ENCODE measurements at places on chromosomes 12 and 14. TPM values are rescaled to one million over a fixed set of nuclear protein-coding genes. Genes with fewer than 3 reads are reported as not detected.

The CLECL1 gene
- 0.47 TPM for polyA plus RNA-seq

The SLC8A3 gene
- polyA plus RNA-seq: 4.6 TPM

The MNAT1 gene
- polyA plus RNA-seq: 34.7 TPM

The ST8SIA1 gene
- 8.0 TPM for polyA plus RNA-seq

The STYK1 gene
- 0.85 TPM for polyA plus RNA-seq

The STAT2 gene
- polyA plus RNA-seq: 120 TPM

The PGAM5 gene
- polyA plus RNA-seq: 13.5 TPM

The CDKN1B gene
- 64.1 TPM for polyA plus RNA-seq

The TRIM9 gene
- 1.0 TPM for polyA plus RNA-seq

The MAP1LC3B2 gene
- 2.5 TPM for polyA plus RNA-seq

The GLIPR1L1 gene
- polyA plus RNA-seq: 0.51 TPM

The SMCO2 gene
- polyA plus RNA-seq: 0.37 TPM

The LMO3 gene
- 8.1 TPM for polyA plus RNA-seq

The CRIP2 gene
- polyA plus RNA-seq: 174 TPM

The IL31 gene
- polyA plus RNA-seq: not detected

The CLEC12A gene
- 0.93 TPM for polyA plus RNA-seq

The OTX2 gene
- polyA plus RNA-seq: not detected

The A2M gene
- 1,629 TPM for polyA plus RNA-seq

The HVCN1 gene
- 14.8 TPM for polyA plus RNA-seq

- DNase-seq: peak; percentile 68
Observed at GRCh38 chr12:81077686-81078441, at the start of gene ACSS3. Gene ACSS3, plus strand, starts transcription at chr12:81078079. Its CDS starts 42 bp downstream, at chr12:81078121.

GRCh38 chr12:131642101-131642540 lies 68.8 kb upstream of the SFSWAP start:
- DNase-seq: no peak

- no peak for DNase-seq
Observed at GRCh38 chr12:51678086-51678724, 87.2 kb downstream of the SCN8A start.

DNA sequence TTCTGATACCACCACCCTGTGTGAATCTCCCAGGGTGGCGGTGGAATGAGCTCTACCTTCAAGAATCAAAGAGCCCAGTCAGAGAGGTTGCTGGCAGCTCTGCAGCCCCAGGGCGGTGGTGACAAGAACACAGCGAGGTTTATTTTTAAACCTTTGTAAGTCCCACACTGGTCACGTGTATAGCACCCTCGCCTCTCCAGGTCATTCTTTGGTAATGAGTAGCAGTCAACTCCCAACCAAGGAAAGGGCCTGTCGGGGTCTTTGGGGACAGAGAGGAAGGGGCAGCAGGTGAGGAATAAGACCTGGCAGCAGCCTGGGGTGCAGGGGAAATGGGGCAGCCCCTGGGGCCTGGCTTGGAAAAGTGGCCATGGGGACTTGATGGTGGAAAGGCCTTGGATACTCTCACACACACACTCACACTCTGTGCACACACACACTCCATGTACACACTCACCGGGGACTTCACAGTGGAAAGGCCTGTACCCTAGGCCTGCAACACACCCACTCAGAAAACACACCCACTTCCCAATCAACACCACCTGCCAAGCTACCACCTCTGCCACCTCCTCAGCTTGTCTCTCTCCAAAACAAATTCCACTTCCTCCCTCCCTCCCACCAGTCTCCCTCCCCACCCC lies 178.6 kb downstream of the DPF3 start:
- no peak for DNase-seq

GRCh38 chr14:105456736-105457617 lies 17.6 kb upstream of the CRIP2 start:
- DNase-seq: no peak

- no peak for DNase-seq
Observed at GRCh38 chr12:13976880-13977279, 4.5 kb downstream of the GRIN2B start.

GRCh38 chr12:6195665-6196535 lies 4.3 kb upstream of the CD9 start:
- peak; percentile 77 for DNase-seq

DNA sequence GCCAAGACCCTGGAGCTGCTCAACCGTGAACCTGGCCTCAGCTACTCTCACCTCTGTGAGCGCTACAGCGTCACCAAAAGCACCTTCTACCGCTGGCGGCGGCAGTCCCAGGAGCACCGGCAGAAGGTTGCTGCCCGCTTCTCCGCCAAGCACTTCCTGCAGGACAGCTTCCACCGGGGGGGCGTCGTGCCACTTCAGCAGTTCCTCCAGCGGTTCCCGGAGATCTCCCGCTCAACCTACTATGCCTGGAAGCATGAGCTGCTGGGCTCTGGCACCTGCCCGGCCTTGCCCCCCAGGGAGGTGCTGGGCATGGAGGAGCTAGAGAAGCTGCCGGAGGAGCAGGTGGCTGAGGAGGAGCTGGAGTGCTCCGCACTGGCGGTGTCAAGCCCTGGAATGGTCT lies 9.3 kb downstream of the VRTN start:
- DNase-seq: no peak

- DNase-seq: no peak
Observed at GRCh38 chr14:94181835-94182234, 7.7 kb downstream of the PPP4R4 start.

- peak; percentile 37 for DNase-seq
Observed at GRCh38 chr12:26231921-26232320, 36.5 kb downstream of the SSPN start.

- no peak for DNase-seq
Observed at GRCh38 chr12:11633968-11634367, 15.5 kb upstream of the ETV6 start.

GRCh38 chr14:97180304-97181200 lies 383.4 kb downstream of the VRK1 start:
- DNase-seq: no peak

DNA sequence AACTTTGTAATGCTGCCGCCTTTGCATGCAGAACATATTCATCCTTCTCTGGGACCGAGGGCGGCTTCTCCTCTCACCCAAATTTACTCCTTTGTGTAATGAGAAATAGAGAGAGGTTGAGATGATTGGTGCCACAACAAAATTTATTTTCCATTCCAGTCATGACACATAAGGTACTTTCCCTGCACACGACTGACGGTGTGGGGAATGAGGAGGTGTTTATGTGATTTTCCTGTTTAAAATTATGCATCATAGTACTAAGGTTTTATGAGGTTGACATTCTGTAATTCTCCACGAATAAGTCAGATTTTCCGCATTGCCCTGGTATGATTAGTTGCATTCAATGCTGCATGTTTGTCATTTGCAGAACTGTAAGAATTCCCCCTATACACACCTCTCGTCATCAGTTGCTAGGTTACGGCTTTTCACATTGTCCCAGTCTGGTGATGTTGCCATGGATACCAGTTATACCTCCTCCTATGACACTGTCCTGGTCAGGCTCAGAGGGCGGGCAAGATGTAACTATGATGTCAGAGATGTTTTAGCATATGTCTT lies 23.1 kb downstream of the BICDL1 start:
- DNase-seq: no peak

- DNase-seq: peak; percentile 62
Observed at GRCh38 chr14:32576088-32576795, 247.1 kb downstream of the AKAP6 start.

GRCh38 chr14:25042362-25043299 lies 7.3 kb downstream of the STXBP6 start:
- peak; percentile 39 for DNase-seq

GRCh38 chr12:115776399-115776798 lies 501.1 kb downstream of the MED13L start:
- DNase-seq: no peak

GRCh38 chr12:81992461-81992860 lies 233.3 kb upstream of the PPFIA2 start:
- no peak for DNase-seq

DNA sequence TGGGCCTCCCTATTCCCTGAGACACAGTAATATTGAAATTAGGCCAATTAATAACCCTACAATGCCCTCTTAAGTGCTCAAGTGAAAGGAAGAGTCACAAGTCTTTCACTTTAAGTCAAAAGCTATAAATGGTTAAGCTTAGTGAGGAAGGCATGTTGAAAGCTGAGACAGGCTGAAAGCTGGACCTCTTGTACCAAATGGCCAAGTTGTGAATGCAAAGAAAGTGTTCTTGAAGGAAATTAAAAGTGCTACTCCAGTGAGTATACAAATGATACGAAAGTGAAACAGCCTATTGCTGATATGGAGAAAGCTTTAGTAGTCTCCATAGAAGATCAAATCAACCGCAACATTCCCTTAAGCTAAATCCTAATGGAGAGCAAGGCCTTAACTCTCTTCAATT lies 140.8 kb downstream of the PTCSC3 start:
- DNase-seq: no peak

- DNase-seq: no peak
Observed at GRCh38 chr12:48978291-48978740, at the start of gene WNT1. Gene WNT1, plus strand, starts transcription at chr12:48978322. Its CDS starts 329 bp downstream, at chr12:48978651.

- no peak for DNase-seq
Observed at GRCh38 chr12:124867401-124867930, 3.8 kb upstream of the SCARB1 start.

GRCh38 chr14:75182821-75183220 lies 6.4 kb upstream of the TMED10 start:
- peak; percentile 65 for DNase-seq

DNA sequence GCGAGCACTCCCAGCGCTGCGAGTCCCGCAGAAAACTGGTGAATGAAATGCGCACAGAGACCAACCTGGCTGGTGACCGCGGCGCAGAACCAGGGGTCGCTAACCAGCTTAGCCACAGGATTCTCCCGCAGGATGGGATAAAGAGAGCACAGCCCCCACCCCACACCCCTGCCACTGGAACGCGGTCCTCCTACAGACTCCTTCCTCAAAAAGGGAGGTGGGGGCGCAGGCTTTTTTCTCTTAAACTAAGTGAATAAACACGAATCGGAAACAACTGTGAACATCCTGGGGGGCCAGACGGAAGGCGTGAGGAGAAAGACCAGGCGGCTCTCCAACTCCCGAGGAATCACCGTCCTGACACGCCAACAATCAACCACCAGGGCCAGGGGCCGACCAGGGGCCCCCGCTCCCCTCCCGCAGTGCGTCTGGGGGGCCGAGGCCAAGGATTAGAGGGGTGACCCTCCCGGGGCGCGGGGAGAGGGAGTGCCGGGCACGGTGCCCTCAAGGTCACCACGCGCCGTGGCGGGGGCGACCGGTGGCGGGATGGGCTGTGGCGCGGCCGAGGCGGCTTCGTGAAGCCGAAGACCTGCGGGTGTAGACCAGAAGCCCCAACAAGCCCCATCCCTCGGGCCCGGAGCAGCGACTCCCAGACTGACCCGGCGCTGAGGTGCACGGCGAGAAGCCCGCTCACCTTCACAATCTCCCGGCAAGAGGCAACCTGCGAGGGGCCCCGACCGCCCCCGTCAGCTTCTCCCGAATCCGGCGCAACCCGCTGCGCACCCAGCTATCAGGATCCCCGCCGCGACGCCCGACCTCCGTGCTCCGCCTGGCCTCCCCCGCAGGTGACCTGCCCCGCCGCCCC lies 704 bp downstream of the ATP2B1 start:
- peak; percentile 40 for DNase-seq

GRCh38 chr12:53365245-53365904 lies 14.6 kb upstream of the SP1 start:
- DNase-seq: no peak

DNA sequence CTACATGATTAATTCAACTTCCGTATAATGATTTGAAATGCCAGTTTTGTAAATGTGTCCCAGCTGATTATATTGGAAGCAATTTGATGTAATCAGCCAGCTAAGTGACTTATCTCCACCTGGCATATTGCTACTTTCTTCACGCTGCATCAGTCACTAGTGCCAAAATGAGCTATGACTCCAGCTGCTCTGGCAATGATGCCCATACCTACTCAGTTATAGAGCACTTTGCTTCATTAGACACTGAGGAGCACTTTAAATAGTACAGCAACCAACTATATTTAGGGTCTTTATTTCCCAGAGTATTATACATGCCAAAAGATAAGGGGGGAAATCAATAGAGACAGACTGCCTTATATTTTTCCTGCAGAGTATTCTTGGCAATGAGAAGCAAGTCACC lies 67.9 kb upstream of the LIN7A start:
- DNase-seq: no peak

DNA sequence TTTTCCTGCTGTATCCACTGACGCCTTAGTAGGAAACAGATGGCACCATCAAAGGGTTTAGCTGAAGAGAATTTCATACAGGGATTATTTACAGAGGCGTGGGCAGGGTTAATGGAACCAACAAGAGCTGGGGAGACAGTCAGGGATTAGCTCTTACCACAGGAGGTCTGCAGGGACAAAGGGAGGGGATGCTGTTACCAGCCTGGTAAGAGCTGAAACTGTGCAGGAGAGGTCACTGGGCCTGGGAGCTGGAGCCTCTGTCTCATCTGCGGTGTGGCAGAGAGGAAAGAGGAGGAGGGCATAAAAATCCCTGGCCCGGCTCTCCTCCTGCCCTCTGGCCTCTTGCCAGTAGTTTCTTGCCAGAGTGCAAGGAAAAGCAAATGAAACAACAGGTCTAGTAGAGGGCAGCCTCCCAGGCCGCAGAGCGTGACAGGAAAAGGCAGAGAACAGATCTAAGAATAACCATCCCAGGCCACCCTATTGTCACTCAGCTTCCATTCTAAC lies 18.9 kb upstream of the POC1B start:
- no peak for DNase-seq

DNA sequence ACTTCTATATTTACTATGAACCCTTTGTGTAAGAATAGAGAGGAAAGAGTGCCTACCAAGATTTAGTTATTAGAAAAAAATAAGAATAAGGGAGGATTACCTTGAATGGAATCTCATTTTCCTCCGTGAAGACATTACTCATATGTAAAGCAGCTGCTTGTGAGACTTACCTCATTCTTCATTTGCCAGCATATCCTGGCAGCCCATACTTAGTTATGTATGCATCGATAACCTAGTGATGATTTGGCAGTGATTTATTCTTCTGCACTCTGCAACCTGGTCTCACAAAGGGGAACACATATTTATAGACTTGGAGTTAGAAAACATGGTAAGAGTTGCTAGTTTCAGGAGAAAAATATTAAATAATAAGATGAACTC lies 56.8 kb downstream of the LRFN5 start:
- no peak for DNase-seq

Measured in right lung (tissue), 10 donors.